ENCODE measurements at places on chromosomes 7 and 10.

DNA sequence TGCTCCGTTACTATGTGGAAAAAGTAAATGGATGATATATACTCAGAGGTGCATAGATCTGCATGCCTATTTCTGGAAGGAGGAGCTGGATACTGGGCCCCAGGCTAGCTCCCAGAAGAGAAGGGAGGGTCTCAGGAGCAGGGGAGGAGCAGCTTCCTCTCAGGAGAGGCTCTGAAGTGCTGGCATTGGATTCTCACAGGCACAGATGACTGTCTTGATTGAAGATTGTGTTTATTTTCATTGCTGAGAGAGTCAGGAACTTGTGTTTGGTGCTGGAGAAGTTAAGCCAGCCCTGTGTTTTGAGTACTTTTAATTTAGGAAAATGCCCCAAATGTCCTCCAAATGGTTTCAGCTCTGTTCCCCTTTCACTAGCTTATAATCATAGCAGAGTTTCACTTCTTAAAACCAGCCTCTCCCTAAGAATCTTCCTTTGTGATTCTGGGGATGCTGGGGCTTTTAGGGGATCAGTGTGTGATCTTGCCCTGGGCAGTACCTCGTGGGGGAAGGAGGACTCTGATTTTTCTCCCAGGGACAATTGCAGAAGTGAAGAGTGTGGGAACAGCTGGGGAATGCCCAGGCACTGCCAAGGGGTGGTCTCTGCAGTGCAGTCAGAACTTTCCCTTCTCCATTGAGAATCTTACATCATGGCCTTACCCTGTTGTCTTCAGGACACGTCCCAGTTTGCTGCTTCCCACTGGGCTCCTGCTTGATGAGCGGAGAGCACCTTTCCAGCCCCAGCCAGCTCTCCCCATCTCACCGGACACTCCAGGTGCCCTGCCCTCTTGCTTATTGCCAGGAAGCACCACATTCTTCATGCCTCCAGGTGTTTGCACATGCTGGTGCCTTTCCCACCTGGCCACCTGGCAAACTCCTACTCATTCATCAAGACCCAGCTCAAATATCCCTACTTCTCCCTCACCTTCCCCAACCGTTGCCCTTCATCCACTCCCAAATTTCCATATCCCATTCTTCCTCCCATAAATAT is 102.8 kb downstream of the ARHGAP22 start:
- DNase-seq, result no peak

GRCh38 chr7:50142425-50143017 is 49.5 kb upstream of the ZPBP start:
- DNase-seq, result peak; percentile 10

- no peak for DNase-seq
Measured at GRCh38 chr10:63753808-63754207, 232.6 kb downstream of the REEP3 start.

- no peak for DNase-seq
Measured at GRCh38 chr10:60704471-60704870, 73.8 kb upstream of the CDK1 start.

GRCh38 chr10:109902992-109903947 is 20.0 kb downstream of the XPNPEP1 start:
- no peak for DNase-seq

DNA sequence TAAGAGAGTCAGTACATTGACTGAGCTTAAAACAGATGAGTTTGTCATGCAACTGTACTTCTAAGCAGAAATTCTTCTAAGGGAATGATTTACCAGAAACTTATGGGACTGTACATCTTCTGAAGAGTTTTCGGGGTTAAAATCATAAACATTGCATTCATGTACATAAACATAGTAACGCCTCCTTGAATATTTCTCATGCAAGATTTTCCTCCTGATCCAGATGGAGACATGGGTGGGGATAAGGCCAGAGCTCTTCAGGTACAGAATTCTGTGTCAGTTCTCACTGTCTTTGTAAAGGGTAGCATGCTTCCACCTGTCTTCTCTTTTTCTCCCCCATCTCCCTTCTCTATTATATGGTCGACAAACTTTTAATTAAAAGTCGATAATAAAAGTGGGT is 335.3 kb downstream of the ABCA13 start:
- DNase-seq, result no peak

GRCh38 chr7:99098286-99098823 is 45.6 kb downstream of the SMURF1 start:
- no peak for DNase-seq

- no peak for DNase-seq
Measured at GRCh38 chr7:128007303-128007680, 23.9 kb downstream of the LRRC4 start.

- no peak for DNase-seq
Measured at GRCh38 chr10:69757206-69757552, 44.5 kb upstream of the COL13A1 start.

GRCh38 chr7:1325646-1326510 is 93.2 kb downstream of the UNCX start:
- no peak for DNase-seq

DNA sequence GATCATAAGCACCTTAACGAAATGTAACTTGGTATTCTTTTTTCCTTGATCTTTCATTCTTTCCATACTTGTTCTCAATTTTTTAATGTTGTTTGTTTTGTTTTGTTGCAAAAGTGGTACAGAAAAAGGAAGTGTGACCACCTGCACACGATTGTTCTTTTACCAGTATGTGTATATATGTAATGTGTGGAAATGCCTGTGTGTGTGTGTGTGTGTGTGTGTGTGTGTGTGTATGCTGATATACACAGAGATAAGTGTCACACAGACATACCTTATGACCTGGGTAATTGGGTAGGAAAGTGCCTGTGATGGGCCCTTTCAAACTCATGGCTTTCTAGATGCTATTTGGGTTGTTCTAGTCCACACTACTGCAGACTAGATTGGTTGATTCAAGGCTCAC is 14.0 kb downstream of the INHBA start:
- no peak for DNase-seq

- DNase-seq, result no peak
Measured at GRCh38 chr10:5616836-5617235, 49.6 kb downstream of the ASB13 start.

DNA sequence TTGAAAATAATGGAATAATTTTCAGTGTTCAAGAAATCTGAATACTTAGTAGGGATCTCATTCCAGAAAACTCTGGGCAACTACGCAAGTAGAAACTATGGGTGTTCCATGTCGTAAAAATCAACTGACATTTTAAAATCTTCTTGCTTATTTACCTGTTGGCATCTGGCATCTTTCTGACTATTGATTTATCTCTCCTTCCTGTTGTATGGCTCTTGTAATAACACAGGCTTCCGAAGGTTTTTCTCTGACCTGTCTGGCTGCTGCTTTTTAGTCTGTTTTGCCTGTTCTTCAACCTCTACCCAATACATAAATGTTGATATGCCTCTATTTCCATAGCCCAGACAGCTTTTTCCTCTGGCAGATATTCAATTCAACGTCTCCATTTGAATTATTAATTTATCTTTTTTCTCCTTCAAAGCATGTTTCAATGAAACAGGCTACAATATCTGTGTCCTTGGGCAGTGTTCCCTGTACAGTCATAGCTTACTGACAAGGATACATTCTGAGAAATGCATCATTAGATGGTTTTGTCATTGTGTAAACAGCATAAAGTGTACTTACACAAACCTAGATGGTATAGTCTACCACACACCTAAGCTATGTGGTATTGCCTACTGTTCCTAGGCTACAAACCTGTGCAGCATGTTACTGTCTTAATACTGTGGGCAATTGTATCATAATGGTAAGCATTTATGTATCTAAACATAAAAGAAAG is 105.9 kb upstream of the ETV1 start:
- no peak for DNase-seq

GRCh38 chr10:129833994-129834739 is 129.9 kb downstream of the EBF3 start:
- DNase-seq, result no peak

DNA sequence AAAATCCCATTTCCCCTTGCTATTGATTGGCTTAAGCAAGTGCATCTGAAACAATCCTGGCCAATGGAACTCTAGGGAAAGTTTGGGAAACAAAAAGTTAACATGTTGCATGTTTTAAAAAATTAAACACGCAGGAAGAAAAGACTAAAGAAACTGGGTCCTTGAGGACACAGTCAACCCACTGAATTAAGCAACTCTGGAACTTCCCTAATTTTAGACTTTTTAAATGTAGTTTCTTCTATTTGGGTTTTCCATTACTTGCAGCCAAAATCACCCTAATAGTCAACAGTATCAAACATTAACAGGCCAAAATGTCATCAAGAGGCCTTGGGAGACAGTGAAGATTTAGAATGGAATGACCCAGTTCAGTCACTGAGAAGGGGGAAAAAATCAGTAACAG is 40.6 kb downstream of the OSBPL3 start:
- DNase-seq, result no peak

DNA sequence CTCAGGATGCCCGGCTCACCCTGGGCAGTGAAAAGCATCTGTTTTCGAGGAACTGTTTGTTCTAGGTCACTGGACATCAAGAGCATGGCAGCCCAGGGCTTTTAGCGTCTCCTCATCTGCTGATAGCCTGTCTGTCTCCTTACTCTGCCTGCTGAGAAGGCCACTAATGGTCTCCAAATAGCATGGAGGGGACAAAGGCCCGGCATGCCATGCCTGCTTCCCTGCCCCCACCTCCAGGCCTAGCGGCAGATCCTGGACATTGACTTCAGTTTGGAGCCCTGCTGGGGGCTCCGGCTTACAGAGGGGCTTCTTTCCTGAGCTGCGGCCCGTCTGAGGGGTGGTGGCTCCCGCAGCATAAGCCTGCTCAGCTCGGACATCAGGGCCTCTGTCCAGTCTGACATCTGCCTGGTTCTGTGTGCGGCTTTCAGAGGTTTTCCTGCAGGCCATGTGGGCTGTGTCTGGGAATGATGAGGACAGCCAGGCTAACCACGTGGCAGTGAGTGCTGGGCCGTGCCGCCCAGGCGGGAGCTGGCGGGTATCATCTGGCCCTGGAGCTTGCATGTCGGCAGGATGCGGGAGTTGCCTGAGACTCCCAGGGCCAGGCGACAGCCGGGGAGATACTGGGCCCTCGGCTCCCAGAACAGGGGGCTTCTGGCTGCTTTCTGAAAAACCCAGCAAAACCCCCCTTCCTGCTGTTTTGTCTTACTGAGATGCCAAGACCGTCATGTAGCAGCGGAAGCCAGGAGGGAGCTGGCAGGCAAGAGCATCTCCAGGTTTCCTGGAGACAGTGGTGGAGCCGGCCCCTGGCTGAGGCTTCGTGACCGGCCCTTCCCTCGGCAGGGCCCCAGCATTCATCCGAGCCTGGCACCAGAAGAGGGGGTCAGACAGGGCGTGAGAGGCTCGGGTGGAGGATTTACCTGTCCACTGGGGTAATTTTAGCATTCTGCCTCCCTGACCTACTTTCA is 9.2 kb downstream of the PFKFB3 start:
- no peak for DNase-seq

GRCh38 chr10:112517451-112517862 is 70.4 kb downstream of the VTI1A start:
- DNase-seq, result no peak

DNA sequence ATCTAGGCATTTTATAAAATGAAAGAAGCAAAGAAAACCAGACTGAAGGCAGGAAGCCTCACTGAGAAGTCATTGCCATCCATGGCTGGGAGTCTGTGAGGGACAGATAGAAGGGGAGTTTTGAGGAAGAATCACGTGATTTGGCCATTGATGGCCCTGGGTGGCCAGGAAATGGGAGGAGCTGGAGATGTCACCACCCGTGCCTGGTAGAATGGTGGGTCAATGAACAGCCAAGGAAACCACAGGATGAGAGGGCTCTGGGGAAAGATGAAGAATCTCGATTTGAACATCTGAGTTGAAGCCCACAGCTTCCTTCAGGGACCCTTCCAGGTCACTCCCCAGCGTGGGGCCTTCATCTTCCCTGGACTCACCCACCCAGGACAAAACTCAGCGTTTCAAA is 103.3 kb upstream of the CHST15 start:
- no peak for DNase-seq

DNA sequence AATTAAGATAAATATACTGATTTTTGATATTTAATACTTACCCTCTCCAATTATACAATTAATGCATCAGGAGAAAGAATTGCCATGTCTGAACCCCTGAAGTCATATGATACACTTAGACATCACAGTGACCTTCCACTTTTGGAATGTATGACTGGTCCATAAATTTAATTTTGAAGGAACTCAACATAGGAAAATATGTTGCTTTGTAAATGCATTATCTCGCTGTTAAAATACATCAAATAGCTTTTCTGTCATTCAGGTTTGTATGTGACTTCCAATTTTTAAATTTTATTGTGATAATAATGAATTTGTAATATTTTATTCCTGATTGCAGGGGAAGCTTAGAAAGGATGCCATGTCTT is 631.9 kb upstream of the ANKRD30A start:
- DNase-seq, result no peak

GRCh38 chr7:69653806-69654205 is 55.5 kb downstream of the AUTS2 start:
- no peak for DNase-seq

GRCh38 chr10:51832652-51833383 is 133.4 kb upstream of the CSTF2T start:
- peak; percentile 21 for DNase-seq

DNA sequence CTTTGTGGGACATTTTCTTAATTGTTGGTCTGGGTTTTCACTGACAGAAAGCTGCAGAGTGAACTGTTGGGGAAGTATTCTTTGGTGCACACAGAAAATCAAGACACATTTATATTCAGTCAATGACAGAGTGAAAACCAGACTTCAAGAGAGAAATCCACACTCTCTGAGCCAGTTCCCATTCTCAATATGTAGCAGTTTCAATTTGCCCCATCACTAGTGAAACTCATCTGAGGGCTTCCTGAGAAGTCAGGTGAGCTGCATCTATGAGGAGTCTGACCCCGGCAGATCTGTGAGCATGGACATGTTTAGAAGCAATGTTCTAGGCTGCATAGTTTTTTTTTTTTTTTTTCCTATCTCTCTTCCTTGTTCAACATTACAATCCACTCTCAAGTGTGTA is 163.7 kb upstream of the AHR start:
- no peak for DNase-seq

DNA sequence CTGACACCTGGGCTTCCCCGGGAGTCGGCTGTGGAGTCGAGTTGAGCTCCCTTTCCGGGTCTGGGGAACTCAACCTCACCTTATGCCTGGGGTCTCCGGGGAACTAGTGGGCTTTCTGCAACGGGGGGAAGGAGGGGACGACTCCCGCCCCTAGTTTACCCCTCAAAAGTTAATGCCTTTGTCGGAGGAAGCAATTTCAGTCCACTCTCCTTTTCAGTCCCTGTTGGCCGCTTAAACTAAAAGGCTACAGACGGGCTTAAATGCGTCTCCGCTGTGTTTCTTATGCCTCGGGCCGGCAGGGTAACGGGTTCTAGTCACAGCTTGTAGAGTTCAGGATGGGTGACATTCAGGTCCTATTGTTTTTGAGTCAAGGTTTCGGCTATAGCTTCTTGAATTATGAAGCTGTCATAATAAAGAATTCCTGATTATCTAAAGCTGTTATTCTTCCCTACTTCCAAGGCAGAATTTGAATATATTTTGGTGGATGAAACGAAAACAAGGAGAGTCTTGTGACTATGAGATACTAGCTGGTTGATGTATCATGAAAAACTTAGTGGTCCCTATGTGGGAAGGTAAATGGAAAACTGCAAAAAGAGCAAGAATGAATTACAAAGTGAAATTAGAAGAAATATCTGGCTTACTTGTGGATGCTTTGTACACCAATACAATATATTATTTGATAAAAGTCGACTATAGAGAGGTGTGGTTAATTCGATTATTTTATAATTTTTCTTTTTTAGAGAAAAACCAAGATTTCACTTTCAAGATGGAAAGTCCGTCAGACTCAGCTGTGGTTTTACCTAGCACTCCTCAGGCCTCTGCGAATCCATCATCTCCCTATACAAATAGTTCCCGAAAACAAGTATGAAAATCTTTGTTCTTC is 495 bp downstream of the SFR1 start:
- no peak for DNase-seq

All from AG09309 (cell line).